ENCODE measurements at places on chromosomes 4 and X.

DNA sequence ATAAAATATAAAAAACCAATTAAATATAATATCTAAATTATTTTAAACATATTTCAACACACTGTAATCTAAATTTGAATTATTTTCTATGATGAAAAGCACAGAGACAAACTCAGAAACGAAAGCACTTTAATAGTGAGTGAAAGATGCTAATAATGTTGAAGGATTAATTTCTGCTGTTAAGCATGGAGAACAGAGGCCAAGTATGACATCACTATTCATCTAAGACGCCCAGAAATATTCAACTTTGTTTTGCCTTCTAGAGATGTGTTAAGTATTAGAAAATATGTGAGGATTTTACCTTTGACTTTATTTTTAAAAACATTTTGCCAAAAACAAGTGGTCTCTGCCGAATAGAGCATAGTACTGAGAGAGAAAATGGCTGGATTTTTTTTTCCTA is 19.3 kb downstream of the ARHGEF6 start:
- DNase-seq: no peak

DNA sequence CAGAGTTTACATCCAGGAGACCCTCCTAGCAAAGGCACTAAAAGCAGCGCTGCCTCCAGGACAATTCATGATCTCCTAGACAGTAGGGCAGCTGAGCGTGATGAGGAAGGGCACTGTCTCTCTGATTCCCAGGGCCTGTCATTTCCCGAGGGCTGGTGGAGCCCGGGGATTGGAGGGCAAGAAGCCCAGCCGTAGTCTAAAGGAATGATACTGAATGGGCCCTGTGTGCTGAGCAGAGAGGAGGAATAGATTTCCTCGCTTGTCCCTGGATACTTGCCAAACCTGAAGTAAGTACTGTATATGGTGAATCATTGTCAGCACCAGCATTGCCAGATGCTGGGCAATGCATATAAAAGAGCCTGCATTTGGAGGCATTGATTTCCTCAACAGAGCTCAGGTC is 88.0 kb upstream of the SLITRK2 start:
- DNase-seq: no peak

- no peak for DNase-seq
Measured at GRCh38 chr4:147408189-147408588, 72.7 kb upstream of the EDNRA start.

DNA sequence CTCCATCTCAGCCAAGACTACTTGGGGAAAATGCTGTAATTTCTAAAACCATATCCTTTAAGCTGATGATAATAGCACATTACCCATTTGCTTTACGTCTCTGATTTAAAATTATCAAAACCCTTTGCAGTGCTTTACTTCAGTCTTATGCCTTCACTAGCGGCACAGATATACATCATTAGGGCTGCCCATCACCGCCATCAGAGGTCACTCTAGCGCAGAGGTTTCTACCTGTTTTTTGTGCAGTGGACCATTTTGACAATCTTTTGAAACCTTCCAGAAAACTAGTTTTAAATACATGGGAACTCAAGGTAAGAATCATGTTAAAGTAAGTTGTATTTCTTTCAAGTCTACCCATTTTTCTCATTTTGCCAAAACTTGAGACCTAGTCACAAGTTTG is 592.5 kb downstream of the PPARGC1A start:
- DNase-seq: no peak

GRCh38 chrX:78517124-78517523 is 142.0 kb downstream of the RTL3 start:
- DNase-seq: peak; percentile 93

DNA sequence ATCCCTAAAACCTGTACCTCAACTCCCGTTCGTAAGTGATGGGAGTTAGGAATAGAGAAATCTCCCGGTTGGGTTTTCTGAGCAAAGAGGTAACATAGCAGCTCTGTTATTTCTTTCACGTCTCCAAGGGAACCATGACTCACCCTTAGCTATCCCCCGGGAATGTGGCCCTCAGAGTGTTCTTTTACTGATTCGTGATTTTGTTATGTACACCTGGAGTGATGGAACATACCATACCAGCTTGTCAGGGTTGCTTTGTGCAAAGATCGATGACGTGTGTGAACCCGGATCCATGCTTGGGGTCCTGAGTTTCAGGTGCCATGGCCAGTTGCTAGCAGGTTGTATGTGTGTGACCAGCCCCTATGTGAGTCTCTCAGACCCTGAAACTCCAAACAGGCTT is 52.6 kb downstream of the HPRT1 start:
- no peak for DNase-seq

All from activated CD4-positive, alpha-beta T cell treated with anti-CD3 and anti-CD28 coated beads, Interleukin-2, amount 50 U/mL, for 16 hours (primary cell).